C1 segment of cervical spinal cord (tissue), 14 donors: ENCODE measurements at places on chromosomes 13 and 19.
A peak's percentile ranks its signal among the peaks of the same experiment; 100 is the strongest.

GRCh38 chr13:45179428-45179827, 21.4 kb downstream of the KCTD4 start:
- no peak for DNase-seq

DNA sequence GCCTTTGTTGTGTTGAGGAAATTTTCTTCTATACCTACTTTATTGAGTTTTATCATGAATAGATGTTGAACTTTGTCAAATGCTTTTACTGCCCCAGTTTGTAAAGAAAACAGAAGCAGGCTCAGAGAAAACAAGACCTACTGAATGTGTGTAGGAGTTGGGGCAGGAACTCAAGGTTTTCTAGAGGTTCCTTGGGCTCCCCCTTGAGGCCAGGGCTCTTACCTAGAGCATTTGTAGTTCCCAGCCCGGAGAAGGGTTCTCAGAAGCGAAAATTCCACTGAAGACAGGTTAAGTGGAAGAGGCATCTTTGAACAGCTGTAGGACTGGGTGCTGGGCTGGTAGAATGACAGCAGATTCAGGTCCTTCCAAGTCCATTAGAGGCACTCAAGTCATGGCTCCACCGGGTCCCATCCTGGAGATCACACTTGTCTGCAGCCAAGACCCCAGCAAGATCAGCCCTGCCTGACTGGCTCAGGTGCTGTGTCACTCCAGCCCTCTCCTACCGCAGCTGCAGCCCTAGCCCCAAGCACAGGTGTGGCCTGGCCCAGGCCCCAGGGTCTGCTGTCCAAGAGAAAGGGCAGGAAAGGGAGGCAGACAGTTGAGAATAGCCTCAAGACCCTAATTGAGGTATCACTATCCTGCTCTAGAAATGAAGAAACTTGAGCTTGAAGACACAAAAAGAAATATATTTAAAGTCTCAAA, 425.5 kb downstream of the PCDH20 start:
- no peak for DNase-seq

DNA sequence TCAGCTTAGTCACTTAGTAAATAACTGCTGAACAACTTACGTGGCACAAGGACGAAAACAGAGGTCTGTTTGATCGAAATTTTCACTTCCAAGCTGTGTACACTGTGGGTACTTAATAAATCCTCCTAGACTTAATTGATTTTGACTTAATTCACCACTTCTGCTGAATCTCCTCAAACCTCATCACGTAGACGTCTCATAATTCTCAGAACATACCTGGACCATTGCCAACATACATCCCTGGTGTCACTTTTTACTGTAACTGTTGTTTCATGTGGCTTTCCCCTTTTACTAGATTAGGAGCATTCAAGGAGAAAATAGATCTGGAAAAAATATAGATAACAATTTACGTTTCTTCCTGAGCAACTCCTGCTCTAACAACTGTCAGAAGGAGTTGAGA, 105.0 kb downstream of the MBNL2 start:
- no peak for DNase-seq

GRCh38 chr19:53977991-53978731, 13.3 kb upstream of the CACNG6 start:
- peak; percentile 11 for DNase-seq

- DNase-seq: no peak
These were observed 8.6 kb downstream of the GAS6 start for GRCh38 chr13:113855012-113855921.

- DNase-seq: no peak
These were observed 2452.1 kb downstream of the PCDH9 start for GRCh38 chr13:64778002-64778401.

DNA sequence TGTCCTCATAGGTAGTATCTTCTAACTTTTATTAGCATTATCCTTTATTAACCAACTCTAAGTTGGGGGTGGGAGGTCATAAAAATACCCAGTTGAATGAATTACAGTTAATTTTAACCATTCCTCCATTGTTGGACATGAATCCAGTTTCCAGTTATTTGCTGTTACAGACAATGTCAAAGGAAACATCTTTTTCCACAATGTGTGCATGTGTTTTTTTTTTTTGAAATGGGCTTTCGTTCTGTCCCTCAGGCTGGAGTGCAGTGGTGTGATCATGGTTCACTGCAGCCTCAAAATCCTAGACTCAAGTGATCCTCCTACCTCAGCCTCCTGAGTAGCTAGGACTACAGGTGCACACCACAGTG, 32.0 kb downstream of the KLF5 start:
- no peak for DNase-seq

- no peak for DNase-seq
These were observed 215.5 kb upstream of the HTR2A start for GRCh38 chr13:47112205-47112902.
